ENCODE measurements at places on chromosomes 13 and 19.

- no peak for DNase-seq
Observed at GRCh38 chr13:76992548-76993001, 694 bp downstream of the CLN5 start.

DNA sequence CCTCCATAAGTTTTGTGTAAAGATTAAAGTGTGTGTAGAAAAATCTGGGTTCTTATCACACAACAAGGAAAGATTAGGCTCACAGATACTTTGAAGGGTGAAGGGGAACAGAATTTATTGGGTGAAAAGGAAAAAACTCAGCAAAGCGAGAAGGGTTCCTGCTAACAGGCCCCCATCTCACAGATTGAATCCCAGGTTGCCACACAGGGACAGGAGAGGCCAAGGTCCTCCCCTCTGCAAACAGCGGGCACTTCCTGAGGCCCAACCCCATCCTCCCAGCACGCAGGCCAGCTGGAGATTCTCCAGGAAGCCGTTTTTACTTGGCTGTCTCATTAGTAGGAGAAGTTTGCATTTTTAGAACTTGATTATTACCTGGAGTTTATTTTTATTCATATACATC is 15.2 kb upstream of the ERCC5 start:
- DNase-seq = no peak

DNA sequence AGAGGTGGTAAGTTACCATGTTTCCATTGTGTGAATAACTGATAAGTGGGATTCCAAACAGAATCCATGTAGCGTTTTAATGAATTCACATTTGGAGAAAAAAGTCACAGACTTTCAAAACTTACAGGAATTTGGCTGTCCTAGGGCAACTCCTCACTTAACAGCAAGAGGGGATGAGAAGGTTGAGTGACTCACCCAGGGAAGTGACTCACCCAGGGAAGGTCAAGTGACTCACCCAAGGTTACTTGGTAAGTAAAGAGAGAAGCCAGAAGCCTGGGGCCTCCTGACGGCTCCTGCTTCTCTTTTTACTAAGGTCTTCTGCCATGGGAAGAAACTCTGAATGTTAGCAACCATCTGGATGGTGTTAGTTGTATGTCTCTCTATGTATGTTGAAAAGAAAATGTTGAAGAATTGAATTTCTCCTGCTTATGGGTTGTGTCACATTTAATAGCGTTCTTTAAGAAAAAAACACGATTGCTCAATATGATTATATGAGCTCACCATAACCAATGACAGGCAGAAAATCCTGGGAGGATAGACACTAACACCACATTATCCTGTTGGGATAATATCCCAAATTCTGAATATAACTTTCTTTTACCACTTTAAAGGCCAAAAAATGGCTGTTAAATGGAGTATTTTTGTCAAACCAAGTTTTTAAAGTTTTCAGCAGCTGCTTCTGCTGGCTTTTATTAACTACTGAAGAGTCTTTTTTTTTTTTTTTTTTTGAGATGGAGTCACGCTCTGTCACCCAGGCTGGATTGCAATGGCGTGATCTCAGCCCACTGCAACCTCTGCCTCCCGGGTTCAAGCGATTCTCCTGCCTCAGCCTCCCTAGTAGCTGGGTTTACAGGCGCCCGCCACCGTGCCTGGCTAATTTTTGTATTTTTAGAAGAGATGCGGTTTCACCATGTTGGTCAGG is 195.6 kb downstream of the GGACT start:
- peak; percentile 99 for DNase-seq

GRCh38 chr13:109794095-109794494 is 7.7 kb upstream of the IRS2 start:
- DNase-seq = no peak

DNA sequence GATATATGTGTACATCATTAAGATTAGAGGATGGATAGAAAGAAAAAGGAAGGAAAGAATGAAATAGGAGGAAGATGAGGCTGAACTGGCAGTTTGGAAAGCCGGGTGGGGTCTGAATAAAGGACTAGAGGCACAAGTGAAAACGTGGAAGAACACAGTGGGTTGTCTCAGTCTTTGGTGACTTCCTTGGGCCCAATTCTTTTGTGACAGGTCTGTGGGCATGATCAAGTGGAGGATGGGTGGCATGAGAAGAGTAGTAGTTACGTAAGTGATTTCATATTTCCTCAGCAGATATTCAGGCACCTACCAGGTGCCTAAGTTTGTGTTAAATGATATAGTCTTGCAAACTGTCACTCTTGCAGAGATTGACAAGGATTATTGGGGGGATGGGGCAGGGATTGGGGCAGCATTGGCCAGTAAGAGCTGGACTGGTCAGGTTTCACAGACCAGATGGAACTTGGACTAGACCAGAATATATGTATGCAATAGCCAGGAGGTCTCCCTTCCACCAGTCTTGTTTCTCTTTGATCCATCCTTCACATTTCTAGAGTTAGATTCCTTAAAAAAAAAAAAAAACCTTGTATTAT is 2.7 kb downstream of the TPP2 start:
- DNase-seq = no peak

DNA sequence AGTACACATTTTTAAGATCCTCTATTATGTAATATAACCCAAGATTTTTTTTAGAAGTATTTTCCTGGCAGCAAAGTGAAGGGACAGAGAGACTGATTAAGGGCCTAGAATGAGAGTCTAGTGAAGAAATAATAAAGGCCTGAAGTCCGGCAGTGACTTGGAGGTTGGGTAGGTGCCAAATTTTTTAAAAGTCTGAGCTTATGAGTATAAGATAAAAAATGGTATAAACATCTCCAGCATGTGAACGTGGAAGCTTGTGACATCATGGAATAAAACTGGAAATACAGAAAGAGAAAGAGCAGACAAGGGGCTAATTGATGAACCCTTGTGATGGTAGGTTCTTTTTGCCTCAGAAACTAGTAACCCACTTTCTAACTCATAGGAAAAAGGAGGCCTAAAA is 174.6 kb downstream of the SUCLA2 start:
- DNase-seq = no peak

DNA sequence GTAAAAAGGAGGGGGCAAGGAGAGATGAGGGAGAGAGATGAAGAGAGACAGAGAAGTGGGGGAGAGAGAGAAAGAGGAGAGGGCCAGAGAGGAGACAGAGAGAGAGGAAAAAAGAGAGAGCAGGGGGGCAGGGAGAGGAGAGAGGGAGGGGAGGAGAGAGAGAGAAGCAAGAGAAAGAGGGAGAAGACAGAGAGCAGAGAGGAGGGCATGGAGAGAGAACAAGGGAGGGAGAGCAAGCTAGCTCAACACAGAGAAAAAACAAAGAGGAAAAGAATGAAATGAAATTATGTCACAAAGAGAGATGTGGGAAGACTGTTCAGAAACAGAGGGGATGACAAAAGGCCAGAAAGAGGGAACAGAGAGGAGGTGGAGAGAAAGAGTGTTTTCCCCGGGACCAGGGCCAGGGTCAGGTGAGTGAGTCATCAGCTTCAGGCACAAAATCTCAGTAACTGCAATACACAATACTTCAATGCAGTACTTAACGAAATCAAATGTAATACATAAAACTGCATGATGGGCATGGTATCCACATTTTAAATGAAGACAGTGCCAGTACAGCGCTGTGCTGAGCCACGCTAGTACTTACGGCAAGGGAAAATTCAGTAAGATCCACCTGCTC is 4.8 kb downstream of the KLK7 start:
- no peak for DNase-seq

- DNase-seq = no peak
Observed at GRCh38 chr13:101751488-101751887, 299.0 kb downstream of the ITGBL1 start.
